ENCODE measurements at places on chromosomes 13 and 19.

GRCh38 chr13:40170982-40171381 is 495.5 kb downstream of the FOXO1 start:
- no peak for DNase-seq

GRCh38 chr19:8135946-8136618 is 13.3 kb downstream of the FBN3 start:
- no peak for DNase-seq

GRCh38 chr13:108486096-108486495 is 143.3 kb upstream of the MYO16 start:
- no peak for DNase-seq

DNA sequence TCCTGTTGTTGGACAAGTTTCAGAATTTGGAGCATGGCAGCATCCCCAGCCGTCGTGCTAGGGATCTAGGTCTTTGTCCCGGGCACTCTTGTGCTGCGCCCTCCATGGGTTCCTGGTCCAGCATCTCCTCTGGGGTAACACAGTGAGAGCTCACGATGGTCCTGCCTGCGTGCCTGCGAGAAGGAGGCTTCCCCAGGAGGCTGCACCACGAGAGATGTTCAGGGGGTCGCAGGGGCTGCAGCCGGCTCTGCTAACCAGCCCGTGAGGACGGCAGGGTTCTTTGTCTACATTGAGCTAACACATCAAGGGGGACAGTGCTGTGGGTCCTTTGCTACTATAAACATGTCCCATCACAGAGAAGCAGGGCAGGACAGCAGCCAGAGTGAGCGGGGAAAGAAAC is 103.9 kb upstream of the SOX1 start:
- no peak for DNase-seq

DNA sequence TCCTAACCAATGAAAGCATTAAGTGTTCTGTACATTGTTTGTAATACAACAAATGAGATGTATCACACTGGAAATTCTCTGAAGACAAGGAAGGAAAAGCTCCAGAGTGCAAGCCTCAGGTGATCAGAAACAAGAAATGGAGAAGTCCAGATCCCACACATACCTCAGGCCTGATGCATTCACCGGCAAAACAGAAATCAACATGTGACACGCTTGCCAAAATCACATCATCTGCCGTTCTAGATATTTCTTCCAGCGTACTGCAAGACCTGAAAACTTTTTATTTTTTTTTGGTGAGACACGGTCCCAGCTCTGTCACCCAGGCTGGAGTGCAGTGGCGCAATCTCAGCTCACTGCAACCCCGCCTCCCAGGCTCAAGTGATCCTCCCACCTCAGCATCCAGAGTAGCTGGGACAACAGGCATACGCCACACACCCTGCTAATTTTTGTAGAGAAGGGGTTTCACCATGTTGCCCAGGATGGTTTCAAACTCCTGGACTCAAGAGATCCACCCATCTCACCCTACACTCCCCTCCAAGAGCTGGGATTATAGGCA is 48.6 kb downstream of the FOXO1 start:
- DNase-seq = no peak

- peak; percentile 96 for DNase-seq
Measured at GRCh38 chr19:42132030-42132628, at the start of gene POU2F2. POU2F2 (minus strand) TSS chr19:42132446; CDS start chr19:42132411, 35 bp downstream.

Measured in Karpas-422 (cell line).